ENCODE measurements at places on chromosomes 12 and 14.

- DNase-seq: no peak
These were observed 10.7 kb downstream of the IFT81 start for GRCh38 chr12:110134691-110135411.

- no peak for DNase-seq
These were observed 299.3 kb downstream of the TMEM132D start for GRCh38 chr12:129604506-129604905.

- no peak for DNase-seq
These were observed 3.2 kb downstream of the AGAP2 start for GRCh38 chr12:57735198-57735855.

DNA sequence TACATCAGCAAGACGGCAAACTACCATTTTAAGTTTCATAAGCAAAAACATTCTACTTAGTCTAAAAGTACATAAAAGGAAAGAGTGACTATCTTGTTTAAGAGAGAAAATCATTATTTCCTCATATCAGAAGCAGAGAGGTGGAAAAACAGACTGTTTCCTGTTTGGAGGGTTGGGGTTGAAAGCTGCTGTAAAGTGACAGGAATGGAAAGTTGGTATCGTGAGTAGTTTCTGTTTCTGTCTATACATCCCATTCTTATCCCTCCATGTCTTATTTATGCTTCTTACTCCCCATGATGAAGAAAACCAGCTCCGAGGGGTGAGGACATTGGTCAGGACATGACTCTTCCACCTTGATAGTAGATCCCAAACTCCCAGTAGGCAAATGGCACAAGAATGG lies 216.5 kb downstream of the EGLN3 start:
- no peak for DNase-seq

- DNase-seq: no peak
These were observed 39.8 kb upstream of the PPP1R13B start for GRCh38 chr14:103887170-103887501.

GRCh38 chr12:9619411-9620179 lies 11.9 kb upstream of the KLRB1 start:
- DNase-seq: no peak

DNA sequence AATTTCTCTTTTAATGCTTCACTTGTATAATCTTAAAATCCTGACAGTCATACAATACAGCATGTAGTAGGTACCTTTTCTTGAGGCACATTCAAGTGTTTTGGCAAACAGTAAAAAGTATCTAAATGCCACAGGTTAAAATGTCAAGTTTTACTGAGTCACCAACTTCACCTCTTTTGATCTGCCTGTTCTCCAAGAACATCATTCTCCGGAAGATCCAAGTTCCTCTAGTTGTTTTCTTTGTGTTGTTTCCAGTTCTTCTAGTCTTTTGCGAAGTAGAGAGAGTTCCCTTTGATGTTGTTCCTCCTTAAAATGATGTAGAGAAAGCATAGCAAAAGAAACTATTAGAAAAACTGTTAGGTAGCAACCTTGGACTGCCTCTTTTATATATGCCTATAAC lies 151.1 kb downstream of the CEP83 start:
- DNase-seq: no peak

DNA sequence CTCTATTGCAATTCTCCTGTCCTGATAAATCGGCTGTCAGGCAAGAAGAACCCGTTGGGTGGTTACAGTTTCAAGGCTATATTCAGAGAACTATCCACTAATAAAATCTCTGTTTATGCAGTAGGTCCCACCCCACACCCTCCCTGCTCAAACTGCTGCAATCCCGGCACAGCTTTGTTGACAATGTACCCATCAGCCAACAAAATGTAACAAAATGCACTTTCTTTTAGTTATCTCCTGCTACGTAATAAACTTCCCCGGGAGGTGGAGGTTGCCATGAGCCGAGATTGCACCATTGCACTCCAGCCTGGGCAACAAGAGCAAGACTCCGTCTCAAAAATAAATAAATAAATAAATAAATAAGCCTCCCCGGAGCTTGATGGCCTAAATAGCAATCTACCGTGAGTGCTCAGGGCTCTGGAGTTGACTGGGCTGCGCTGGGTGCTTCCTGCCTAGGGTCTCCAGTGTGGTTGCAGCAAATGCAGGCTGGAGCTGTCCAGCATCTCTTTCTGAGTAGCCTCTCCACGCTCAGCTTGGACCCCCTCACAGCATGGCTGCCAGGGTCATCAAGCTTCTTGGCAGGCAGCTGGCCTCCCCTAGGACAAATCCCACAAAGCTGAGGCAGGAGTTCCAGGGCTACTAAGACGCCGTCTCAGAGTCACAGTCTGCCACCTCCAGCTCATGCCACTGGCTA lies 43.2 kb upstream of the FBRSL1 start:
- DNase-seq: no peak

DNA sequence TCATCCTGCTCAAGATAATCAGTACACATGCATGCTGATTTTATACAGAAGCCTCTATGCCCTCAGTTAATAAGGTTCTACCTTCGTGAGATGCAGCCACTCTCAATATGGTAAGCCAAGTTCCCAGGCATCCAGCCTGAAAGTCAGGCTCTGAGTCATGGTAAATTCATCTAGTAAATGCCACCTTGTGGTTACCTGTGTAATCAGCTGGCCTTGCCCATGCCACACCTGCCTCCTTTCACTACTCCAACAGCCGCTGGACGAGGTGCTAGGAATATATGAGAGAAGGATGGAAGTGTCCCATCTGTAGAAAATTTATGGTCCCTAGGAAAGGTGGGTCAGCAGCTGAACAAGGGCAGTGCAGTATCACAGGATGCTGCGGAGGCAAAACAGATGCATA lies 207.3 kb downstream of the SSPN start:
- no peak for DNase-seq

GRCh38 chr12:121568971-121569751 lies 11.7 kb downstream of the KDM2B start:
- DNase-seq: no peak
